Mammary epithelial cell (primary cell): ENCODE measurements at places on chromosomes 1 and 21. TPM values are rescaled to one million over a fixed set of nuclear protein-coding genes. Genes with fewer than 3 reads are reported as not detected.

Gene DCLRE1B
- total RNA-seq = 4.2 and 12.1 TPM in 2 replicates

Gene ITLN2
- total RNA-seq = 0.35 and 0.67 TPM in 2 replicates

Gene ASPM
- 3.2 TPM for total RNA-seq

Gene RPTN
- not detected for total RNA-seq

Gene AADACL4
- not detected for total RNA-seq

Gene ANKRD35
- 0.35 and 0.66 TPM in 2 replicates for total RNA-seq

Gene SH2D2A
- total RNA-seq = not detected

Gene HSPA6
- total RNA-seq = 0.33 TPM

Gene DSCAM
- total RNA-seq = 7.2 and 8.1 TPM in 2 replicates

Gene FCRLB
- 1.1 TPM in 2 replicates for total RNA-seq

Gene CRYAA
- not detected in 2 replicates for total RNA-seq

Gene S100A13
- 213 and 223 TPM in 2 replicates for total RNA-seq

Gene ATAD3C
- 4.6 and 5.5 TPM in 2 replicates for total RNA-seq

Gene DTL
- total RNA-seq = 9.3 and 24.6 TPM in 2 replicates

Gene POU2F1
- 7.2 and 14.4 TPM in 2 replicates for total RNA-seq

Gene PGBD5
- 0.67 TPM for total RNA-seq

Gene LMNA
- total RNA-seq = 608 and 797 TPM in 2 replicates

Gene ANXA9
- 0.67 TPM for total RNA-seq

Gene GRHL3
- 13.4 and 15.3 TPM in 2 replicates for total RNA-seq

Gene PLEKHG5
- 19.0 TPM for total RNA-seq

Gene CRB1
- total RNA-seq = not detected in 2 replicates

Gene DDAH1
- total RNA-seq = 2.8 and 5.1 TPM in 2 replicates

Gene SMCP
- not detected in 2 replicates for total RNA-seq

Gene GJB4
- total RNA-seq = 0.80 and 1.7 TPM in 2 replicates

Gene RHD
- total RNA-seq = not detected in 2 replicates

Gene CFAP74
- total RNA-seq = not detected

Gene C1orf53
- 4.2 TPM for total RNA-seq

Gene ACKR1
- not detected for total RNA-seq

Gene INKA2
- total RNA-seq = 8.9 and 10.5 TPM in 2 replicates

Gene CD1B
- total RNA-seq = not detected

Gene PADI4
- total RNA-seq = not detected

Gene SLC5A9
- not detected in 2 replicates for total RNA-seq

Gene CYP4Z1
- total RNA-seq = not detected in 2 replicates

Gene RIMKLA
- total RNA-seq = not detected

Gene ST6GALNAC3
- 1.7 TPM for total RNA-seq

Gene RHOU
- 0.67 TPM for total RNA-seq

Gene NHLH1
- total RNA-seq = 0.13 TPM in 1 of 2 replicates, not detected in the other

Gene ELOA
- 38.0 TPM for total RNA-seq

Gene OR13G1
- total RNA-seq = not detected in 2 replicates

Gene FCRL4
- not detected in 2 replicates for total RNA-seq

Gene SLFNL1
- 0.17 TPM for total RNA-seq

Gene STIL
- total RNA-seq = 5.6 and 17.9 TPM in 2 replicates

Gene MAP3K7CL
- 6.0 TPM for total RNA-seq

Gene REG4
- total RNA-seq = not detected in 2 replicates

Gene CYP4B1
- total RNA-seq = 0.52 TPM in 1 of 2 replicates, not detected in the other

Gene ABL2
- 78.2 and 108 TPM in 2 replicates for total RNA-seq

Gene CD34
- not detected for total RNA-seq

Gene PDE4B
- not detected in 2 replicates for total RNA-seq

Gene CFHR3
- total RNA-seq = 0.19 TPM in 1 of 2 replicates, not detected in the other

Gene LRRC7
- 0.14 and 0.19 TPM in 2 replicates for total RNA-seq
